Dermis blood vessel endothelial cell (primary cell): ENCODE measurements at places on chromosomes 12 and 14. TPM values are rescaled to one million over a fixed set of nuclear protein-coding genes. Genes with fewer than 3 reads are reported as not detected.

MORN3 gene
- 0.28 TPM in 1 of 2 replicates, not detected in the other for total RNA-seq

KRT7 gene
- total RNA-seq: 19.2 and 53.6 TPM in 2 replicates

CPNE6 gene
- not detected in 2 replicates for total RNA-seq

CLEC4A gene
- 0.19 TPM in 1 of 2 replicates, not detected in the other for total RNA-seq

TAS2R20 gene
- total RNA-seq: 2.2 and 3.6 TPM in 2 replicates

FAM181A gene
- not detected in 2 replicates for total RNA-seq

C1QL4 gene
- under 0.01 TPM in 1 of 2 replicates, not detected in the other for total RNA-seq

OTOGL gene
- total RNA-seq: 0.17 and 1.2 TPM in 2 replicates

JKAMP gene
- total RNA-seq: 78.1 and 86.0 TPM in 2 replicates
